Panc1 (cell line): ENCODE measurements at places on chromosomes 12 and 14. TPM values are rescaled to one million over a fixed set of nuclear protein-coding genes. Genes with fewer than 3 reads are reported as not detected.

Gene SOAT2
- total RNA-seq = not detected

Gene MLXIP
- 124 TPM for total RNA-seq

Gene ACOT6
- total RNA-seq = not detected

Gene CPNE6
- not detected for total RNA-seq
